ENCODE measurements at places on chromosomes 16 and 17.

DNA sequence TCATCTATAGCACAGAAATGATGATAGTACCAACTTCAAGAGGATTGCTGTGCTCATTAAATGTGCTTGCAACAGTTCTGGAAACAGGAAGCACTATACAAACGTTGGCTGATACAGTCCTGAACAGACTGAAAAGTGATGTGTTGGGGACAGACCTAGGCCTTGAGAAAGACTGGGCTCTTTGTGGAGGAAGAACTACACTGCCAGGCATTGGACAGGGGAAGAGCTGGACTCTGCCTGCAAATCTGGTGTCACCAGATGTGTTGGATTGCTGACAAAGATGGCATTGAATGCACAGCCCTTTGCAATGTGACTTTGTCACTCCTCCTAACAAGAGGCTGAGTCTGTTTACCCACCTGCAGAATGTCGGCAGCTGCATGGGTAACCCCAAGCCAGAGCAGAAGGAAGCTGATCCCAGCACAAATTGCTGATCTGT, 12.4 kb upstream of the ST6GALNAC2 start:
- no peak for DNase-seq

DNA sequence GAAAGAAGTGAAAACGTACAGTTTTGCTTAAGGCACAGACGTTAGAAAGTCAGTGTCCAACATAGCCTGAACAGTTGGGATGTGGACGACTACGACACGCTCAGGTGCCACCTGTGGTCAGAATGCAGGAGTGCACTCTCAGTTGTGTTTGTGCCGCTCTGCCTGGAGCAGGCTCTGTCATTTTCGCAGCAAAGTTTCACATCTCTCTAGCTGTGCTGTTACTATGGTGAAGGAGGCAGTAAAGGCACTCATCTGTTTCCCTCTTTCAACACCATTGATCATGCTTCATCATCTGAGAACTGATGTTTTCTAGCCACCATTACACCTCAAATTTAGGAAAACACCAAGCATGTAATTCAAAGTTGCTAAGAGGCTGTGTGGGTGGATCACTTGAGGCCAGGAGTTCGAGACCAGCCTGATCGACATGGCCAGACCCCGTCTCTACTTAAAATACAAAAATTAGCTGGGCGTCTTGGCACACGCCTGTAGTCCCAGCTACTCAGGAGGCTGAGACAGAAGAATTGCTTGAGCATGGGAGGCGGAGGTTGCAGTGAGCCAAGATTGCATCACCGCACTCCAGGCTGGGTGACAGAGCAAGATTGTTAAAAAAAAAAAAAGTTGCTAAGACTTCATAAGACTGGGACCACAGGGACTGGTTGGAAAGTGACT, 44.9 kb upstream of the DNAJA2 start:
- no peak for DNase-seq

- DNase-seq, result no peak
Observed at GRCh38 chr16:70781800-70782199, 19.2 kb downstream of the VAC14 start.

DNA sequence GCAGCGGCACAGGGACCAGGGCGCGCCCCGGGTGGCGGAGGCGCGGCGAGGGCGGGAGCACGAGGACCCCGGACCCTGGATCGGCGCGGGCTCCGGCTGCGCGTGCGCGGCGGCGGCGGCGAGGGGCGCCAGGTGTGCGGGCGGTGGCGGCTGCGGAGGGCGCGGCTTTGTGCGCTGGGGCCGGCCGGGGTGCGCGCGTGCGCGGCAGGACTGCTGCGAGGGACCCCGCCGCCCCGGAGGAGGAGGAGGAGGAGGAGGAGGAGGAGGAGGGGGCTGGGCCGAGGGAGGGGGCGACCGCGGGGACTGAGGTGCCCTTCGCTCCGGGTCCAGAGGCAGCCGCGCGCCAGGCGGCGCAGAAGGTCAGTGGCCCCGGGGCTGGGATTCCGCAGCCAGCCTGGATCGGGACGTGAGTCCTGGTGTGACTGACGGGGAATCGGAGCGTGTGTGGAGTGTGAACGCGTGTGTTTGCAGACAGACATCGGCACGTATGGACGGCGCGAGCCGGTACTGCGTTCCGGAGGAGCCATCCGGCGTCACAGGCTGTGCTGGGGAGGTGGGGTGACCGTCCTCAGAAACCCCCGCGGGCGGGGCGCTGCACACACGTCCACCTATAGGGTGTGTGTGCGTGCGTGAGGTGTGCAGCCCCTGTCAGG, 19.5 kb upstream of the RAP1GAP2 start:
- no peak for DNase-seq

GRCh38 chr16:78396673-78397072, 297.2 kb downstream of the WWOX start:
- DNase-seq, result no peak

GRCh38 chr16:10835281-10835931, 16.8 kb upstream of the TVP23A start:
- DNase-seq, result no peak

DNA sequence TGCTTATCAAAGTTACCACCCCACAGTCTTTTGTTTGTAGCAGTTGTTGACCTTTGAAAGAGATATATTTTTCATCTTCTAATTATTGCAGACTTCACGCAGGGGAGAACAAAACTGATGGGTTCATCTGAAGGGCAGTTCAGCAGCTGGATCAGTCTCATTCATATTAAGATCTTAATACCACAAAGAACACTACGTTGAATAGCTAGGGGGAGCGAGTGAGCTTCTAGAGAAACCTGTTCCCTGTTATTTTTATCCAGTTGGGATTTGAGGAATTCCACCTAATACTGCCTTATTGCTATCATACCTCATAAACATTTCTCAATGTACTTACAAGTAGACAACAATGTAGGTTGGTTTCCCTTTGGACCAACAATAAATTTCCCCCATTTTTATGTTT, 306.1 kb upstream of the KIF2B start:
- DNase-seq, result no peak

DNA sequence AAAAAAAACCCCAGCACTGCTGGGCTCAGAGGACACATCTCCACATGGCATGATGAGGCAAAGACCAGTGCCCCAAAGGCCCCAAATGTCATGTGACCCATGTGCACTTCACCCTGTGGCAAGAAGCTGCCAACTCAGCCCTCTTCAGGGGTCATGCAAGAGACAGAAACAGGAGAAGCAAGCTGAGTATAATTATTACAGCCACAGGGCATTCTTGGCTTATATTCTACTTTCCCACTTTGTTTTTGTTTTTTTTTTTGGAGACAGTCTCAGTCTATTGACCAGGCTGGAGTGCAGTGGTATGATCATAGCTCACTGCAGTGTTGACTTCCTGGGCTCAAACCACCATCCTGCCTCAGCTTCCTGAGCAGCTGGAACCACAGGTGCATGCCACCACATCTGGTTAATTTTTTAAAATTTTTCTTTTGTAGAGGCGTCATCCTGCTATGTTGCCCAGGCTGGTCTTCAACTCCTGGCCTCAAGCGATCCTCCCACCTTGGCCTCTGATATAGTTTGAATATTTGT, 32.7 kb upstream of the LITAF start:
- no peak for DNase-seq

GRCh38 chr17:55325406-55325805, 60.6 kb downstream of the HLF start:
- DNase-seq, result no peak

GRCh38 chr17:55466671-55467070, 44.6 kb downstream of the SMIM36 start:
- DNase-seq, result no peak

Measured in stimulated activated CD8-positive, alpha-beta memory T cell treated with anti-CD3 and anti-CD28 coated beads, Interleukin-4, amount 100 ng/mL, for 1 hour (primary cell).